ENCODE measurements at places on chromosomes 12 and 14.

DNA sequence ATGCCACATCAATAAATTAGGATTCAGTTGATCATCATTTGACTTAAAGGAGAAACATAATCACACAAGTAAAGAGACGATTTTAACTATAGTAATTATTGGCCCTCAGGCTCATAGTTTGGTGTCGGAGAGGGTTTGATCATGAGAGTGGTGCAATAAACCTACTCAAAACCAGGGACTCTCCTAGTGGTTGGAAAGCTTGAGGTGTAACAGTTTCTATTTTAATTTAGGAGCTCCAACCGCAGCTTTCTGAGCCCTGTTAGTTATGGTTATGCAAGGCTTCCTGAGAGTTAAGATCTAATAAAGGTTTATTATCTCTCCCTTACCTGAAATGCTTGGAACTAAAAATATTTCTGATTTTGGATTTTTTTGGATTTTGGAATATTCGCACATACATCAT lies 36.4 kb downstream of the TMTC2 start:
- no peak for DNase-seq

DNA sequence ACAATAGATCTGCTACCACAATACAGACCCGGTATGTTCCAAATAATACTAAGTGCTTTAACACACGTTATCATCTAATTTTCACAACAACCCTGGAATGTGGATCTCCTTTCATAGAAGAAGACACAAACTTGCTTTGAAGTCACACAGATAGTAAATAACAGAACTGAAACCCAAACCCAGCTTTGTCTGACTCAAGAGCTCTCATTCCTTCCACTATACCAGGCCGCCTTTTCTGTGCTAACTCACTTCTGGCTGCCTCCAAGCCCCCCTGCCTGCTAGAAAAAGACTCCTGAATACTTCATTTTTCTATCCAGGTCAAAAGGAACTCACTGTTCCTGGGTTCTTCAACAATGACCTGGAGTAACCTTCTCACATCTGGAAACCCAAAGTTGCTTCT lies 37.8 kb downstream of the PRPF40B start:
- no peak for DNase-seq

GRCh38 chr14:49487238-49487637 lies 98.9 kb downstream of the RPS29 start:
- DNase-seq = no peak

GRCh38 chr14:95007921-95008320 lies 149.4 kb downstream of the DICER1 start:
- DNase-seq = no peak

DNA sequence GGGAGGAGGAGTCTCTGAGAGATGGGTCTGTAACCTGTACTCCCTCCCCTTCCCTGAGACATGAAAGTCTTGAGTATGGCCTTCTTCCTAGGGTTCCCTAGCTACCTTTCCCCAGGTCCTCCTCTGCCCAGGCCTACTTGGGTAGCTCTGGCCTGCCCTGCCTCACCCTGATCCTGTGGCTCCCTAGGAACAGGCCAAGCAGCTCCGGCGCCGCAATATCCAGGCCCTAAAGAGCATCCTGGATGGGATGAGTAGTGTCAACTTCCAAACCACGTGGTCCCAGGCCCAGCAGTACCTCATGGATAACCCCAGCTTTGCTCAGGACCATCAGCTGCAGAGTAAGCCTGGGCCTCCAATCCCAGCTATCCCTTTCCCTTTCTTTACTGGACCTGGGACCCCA lies 12.3 kb downstream of the PRPF40B start:
- DNase-seq = no peak

DNA sequence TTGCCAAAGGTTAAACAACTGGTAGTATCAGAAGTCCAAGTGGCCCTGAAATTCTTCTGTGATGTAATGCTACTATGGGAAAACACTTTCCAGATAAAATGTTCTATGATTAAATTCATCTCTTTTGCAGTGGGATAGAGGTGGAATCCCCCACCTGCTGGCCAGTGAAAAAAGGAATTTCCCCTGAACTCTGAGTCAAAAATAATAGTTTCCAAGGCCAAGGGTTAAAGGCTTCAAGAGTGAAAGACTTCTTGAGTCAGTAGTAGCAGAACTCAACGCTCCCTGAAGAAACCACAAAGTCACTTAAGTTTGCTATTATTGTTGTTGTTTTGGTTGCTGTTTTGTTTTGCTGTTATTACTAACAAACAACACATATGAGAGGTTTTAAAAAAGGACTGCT lies 330.8 kb downstream of the SOX5 start:
- no peak for DNase-seq

- no peak for DNase-seq
Observed at GRCh38 chr12:118884226-118884625, 97.1 kb upstream of the SRRM4 start.

DNA sequence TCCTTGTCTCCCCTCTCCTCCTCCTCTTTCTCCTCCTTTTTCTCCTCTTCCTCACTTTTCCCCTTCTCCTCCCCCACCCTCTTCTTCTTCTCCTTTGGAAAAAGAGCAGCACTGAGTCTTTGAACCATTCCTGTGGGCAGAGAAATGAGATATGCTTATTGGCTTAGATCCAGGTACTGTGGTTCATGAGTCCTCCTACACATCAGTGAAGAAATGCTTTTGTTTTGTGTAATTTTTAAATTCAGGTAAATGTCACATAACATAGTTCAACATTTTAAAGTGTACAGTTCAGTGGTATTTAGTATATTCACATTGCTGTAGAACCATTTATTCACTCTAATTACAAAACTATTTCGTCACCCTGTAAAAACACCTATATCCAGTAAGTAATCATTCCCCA lies 402.1 kb downstream of the AACS start:
- DNase-seq = peak; percentile 41

DNA sequence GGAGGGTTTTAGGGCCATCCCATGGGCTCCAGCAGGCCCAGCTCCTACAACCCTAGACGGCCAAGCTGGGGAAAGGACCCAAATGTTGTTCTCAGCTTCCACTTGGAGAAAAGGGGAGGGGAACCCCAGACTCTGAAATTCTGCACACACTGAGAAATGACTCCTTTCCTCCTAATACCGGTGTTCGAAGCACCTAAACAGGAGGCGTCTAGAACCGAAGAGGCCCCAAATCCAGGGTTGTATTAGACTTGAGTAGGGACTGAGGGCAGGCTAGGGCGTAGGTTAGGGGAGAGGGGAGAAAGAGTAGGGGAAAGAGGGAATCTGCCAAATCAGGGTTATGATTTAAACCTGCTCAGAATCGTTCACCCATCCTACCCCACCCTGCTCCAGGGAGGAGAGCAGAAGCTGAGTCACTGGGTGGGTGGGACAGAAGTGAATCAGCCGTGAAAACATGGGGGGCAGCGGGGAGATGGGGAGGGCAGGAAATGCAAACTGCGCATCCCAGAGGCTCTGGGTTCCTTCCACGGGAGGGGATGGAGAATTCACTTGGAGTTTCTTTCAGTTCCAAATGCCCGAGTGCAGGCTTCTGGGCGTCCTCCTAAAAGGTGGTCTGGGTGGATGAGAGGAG lies 1.0 kb downstream of the IGFBP6 start:
- peak; percentile 74 for DNase-seq

DNA sequence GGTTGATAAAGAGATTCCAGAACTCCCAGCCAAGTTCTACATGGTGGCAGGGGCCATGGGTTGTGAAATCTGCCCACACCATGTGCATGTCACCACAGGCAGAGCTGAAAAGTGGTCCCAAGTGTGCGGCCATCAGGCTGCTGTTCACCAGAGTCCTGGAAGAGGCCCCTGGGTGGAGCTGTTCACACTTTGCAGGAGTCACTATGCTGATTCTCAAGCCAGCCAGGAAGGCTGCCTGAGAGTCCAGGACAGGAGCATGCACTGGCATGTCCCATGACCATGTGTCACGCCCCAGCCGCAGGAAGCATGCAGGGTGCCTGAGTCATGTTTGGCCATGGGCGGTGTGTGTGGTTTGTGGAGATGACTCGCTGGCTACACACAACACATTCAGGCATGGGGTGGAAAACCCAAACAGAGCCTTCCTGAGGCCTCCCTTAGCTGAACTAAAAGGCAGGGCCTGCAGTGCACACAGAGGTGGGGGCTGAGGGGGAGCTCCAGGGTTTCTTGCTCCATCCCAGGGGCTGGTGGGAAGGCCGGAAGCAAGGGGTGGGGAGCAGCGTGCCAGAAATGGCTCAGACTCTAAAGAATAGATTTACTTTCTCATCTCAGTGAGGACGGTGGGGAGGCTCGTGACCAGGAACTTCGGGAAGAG lies 19.4 kb downstream of the ABCB9 start:
- peak; percentile 98 for DNase-seq

GRCh38 chr14:21891921-21892320 lies 218.3 kb upstream of the OR4E1 start:
- DNase-seq = no peak

DNA sequence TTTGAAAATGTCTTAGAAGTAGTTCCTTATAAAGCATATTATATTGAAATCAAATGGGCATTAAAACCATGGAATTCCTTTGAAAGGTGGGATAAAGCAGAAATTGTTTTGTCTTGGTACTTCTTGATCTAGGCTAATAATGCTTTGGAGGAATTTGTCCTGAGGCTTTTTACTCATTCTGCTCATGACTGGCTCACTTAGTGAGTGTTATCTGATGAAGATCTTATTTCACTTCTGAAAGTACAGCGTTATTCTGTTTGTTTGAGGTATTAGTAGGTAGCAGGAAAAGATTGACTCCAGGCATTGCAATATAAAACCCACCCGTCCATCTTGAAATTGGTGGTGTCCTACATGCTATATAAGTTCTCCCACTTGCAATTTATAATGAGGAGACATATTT lies 5.5 kb downstream of the C12orf71 start:
- DNase-seq = peak; percentile 21

- no peak for DNase-seq
Observed at GRCh38 chr12:27913999-27914614, 58.4 kb downstream of the PTHLH start.

- no peak for DNase-seq
Observed at GRCh38 chr12:82407481-82407880, 49.2 kb downstream of the METTL25 start.

DNA sequence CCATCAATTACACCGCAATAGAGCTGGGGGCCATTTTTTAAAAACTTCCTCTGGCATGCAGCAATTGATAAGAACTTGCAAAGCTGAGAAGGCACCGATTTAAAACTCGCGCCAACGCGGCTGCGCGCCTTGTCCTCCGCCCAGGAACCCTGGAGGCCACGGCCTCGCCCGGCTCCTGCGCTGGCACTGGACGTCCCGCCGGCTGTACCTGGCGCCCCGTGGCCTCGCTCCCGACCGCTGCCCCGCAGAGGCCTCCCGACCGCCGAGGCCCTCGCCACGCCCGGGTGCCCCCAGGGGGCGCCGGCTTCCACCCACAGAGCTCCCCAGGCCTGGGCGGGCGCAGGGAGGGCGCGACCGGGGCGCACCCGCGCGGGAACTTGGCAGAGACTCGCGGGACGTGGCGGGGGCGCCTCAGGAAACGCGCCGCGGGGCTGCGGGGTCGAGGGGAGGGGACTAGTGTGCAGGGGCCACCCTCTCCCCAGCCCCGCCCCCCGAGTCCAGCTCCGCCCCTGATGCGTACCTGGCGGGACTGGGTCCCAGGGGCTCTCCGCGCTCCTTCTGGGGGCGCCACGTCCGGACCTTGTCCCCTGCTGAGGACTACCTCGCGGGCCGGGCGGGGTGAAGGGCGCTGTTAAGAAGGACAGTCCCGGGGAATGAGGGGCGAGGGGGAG lies 65.7 kb downstream of the TNFAIP2 start:
- DNase-seq = peak; percentile 35

GRCh38 chr12:123886931-123887582 lies 85.6 kb downstream of the CCDC92 start:
- DNase-seq = no peak

GRCh38 chr14:68665792-68666204 lies 127.1 kb downstream of the ZFP36L1 start:
- DNase-seq = no peak

GRCh38 chr14:35405304-35405996 lies 901 bp upstream of the NFKBIA start:
- no peak for DNase-seq

DNA sequence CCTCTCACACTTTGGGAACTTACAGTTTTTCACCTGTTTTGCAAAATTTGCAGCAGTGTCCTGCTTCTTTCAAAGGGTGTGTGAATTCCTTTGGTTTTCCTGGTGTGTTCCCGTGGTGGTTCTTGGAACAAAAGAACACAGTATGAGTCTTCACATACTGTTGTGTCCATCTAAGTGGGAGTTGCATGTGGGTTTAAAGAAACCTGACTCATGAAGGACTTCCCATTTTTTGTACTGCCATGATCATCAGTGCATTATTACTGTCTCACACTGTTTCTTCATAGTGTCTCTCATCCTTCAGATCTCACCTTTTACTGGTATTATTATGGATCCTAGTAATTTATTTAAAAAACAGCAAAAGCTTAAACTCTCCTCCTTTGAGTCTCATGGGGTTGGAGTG lies 3.8 kb upstream of the GZMH start:
- no peak for DNase-seq
